Stimulated activated CD8-positive, alpha-beta memory T cell treated with anti-CD3 and anti-CD28 coated beads, Interleukin-4, amount 100 ng/mL, for 1 hour (primary cell): ENCODE measurements at places on chromosomes 12 and 14.

DNA sequence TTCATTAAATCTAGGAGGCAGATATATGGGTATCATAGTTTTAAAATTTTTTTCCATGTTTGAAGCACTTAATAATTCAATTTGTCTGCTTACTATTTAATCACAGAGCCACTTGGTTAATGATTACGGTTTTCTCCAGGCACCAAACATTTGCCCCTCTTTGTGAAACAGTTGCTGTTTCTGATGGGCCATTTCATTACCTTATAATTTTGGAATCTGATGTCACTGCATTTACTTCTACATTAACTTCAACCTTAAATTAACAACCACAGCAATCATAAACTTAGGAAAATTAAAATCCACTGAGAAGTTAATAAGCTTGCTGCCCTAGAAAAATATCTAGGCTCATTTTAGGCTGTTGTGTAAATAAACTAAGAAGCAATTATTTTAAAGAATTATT is 17.0 kb downstream of the TMCC3 start:
- DNase-seq: no peak

DNA sequence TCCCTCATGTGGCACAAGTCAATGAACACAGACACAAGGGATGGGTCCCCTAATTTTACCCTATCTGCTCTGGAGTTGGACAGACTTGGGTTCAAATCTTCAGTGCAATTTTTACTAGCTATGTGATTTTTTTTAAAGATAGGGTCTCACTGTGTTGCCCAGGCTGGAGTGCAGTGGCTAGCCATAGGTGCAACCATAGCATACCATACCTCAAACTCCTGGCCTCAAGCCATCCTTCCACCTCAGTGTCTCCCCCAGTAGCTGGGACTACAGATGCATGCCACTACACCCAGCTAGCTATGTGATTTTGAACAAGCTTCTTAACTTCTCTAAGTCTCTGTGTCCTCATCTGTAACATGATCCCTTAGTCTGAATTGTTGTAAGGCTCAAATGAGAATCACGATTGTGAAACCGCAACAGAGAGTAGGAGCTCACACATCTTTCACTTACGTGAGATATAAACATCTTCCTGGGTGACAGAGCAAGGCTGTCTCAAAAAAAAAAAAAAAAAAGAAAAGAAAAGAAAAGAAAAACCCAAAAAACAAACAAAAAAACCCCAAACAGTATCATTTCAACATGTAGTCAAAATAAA is 4.7 kb downstream of the CALCOCO1 start:
- no peak for DNase-seq

DNA sequence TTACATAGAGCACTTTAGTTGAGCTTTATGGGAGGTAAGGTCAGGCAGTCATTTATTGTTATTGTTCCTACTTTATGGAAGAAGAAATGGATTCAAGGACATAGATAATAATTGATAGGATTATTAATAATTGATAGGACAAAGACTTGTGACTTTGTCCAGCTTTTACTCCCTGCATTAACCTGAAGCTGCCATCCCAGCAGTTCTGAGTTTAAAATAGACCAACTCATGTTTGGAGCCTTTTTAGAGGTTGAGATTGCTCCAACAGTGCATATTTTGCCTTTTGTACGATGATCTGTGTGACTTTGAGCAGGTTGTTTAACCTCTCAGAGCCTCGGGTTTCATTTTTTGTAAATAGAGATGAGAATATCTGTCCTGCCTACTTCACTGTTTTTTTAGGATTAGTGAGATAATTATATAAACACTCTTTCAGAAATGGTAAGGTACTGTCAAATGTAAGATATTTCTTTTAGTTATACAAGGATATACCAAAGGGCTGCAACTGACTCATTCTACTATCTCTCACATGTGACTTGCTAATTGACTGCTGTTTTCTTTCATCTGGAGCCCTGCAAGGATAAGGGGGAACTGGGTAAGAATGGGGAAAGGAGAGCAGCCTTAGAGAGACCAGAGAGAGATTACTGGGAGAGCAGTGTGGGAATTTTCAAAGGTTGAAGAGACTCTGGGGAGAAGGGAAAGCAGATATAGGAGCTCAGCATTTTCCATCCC is 15.3 kb downstream of the WDR20 start:
- DNase-seq: no peak

GRCh38 chr12:14618983-14619382 is 51.3 kb upstream of the PLBD1 start:
- DNase-seq: no peak

DNA sequence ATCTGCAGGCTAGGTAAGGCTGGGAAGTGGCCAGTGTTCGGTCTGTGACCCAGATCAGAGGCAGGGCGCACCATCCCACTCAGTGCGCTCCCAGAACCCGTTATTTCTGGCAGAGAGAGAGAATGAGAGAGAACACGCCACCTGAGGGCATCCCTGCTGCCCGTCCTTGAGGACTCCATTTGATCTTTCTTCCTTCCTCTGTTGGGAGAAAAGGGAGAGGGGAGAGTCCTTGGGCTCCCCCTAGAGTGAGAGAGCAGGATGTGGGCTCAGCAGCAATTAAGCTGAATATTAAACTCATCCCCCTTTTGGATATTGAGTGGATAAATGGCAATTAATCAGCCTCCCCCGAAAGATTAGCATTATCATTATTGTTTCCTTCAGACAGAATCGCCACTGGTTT is 70.6 kb downstream of the IFT43 start:
- DNase-seq: no peak

GRCh38 chr14:95906591-95906990 is 30.0 kb downstream of the TUNAR start:
- DNase-seq: no peak

GRCh38 chr12:46299851-46300250 is 31.0 kb upstream of the SLC38A1 start:
- DNase-seq: no peak

- no peak for DNase-seq
Measured at GRCh38 chr14:57530571-57530970, 36.9 kb upstream of the CCDC198 start.

DNA sequence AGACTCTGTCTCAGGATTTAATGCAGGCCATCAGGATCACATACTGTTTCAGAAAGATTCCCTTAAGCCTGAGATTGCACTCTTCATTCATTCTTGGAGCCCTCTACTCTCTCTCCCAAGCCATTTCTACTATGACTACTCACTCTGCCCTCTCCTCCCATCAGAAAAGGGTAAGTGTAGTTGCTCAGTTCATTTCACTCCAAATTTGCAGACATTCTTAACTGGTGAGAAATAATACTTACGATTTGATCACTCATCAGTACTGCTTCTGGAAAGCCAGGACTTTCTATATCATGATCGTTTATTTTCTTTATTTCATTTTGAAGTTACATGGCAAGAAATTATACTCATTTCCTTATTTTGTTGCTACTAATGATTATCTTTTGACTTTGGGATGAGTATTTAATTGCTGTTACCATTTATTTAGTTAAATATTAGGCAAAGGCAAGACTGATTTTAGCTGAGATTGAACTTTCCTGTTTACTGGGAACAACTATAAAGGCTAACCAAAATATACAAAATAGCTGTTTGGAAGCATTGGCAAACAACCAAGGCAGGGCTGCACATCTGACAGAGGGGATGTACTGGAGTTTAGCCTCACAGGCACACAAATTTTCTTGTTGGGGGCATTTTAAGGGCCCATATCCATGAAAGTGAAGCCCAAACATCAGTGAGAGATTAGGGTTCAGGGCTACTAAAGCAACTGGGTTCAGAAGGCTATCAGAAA is 4.1 kb upstream of the RERG start:
- DNase-seq: no peak

- no peak for DNase-seq
Measured at GRCh38 chr12:5506295-5506694, 74.4 kb downstream of the NTF3 start.

DNA sequence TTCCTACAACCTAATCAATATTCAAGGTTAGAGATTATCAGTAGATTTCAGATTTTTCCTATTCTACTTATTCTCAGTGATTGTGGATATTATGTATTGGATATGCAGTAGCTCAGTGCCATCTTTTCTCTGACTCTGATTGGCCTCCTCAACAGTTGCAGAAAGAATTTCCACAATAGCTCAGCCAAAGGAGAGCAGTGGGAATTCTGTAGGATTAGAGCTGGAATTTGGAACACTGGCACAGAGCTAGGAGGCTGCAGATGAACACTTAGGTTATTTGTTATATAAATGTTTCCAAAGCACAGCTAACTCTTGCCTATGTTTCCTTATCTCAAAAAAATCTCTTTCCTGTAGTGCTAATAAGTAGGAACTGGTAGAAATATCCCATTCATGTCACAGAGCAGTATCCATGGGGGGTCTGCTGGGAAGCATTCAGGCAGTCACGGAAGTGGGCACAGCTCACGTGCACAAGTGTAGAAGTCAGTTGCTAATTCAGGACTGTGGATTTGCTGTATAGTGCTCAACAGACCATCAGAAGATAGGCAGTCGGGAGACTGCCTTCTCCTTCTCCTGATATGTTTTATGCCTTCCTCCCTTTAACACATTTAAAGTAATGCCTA is 116.2 kb upstream of the TMEM260 start:
- no peak for DNase-seq

GRCh38 chr12:10617863-10618262 is 4.5 kb upstream of the MAGOHB start:
- no peak for DNase-seq

GRCh38 chr12:49019443-49020324 is 1.1 kb upstream of the PRKAG1 start:
- DNase-seq: no peak
